ENCODE measurements at places on chromosomes 2 and 18.

DNA sequence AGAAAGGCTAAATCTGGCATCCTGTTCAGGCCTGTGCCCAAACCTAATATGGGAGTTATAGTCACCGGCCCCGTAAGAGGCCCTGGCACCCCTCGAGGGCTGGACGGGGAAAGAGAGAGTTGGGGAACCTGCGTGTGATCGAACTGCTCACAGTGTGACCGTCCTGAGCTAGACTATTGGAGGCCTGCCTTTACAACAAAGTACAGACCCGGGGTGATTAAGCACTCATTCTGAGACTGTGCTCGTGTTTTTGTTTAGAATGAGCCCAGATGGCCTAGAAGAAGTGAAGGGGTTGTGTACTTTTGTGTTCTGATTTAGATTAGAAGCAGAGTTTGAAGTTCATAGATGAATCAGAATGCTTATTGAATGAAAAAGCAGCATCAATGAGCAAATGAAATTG, 115.3 kb downstream of the ACOXL start:
- no peak for DNase-seq

DNA sequence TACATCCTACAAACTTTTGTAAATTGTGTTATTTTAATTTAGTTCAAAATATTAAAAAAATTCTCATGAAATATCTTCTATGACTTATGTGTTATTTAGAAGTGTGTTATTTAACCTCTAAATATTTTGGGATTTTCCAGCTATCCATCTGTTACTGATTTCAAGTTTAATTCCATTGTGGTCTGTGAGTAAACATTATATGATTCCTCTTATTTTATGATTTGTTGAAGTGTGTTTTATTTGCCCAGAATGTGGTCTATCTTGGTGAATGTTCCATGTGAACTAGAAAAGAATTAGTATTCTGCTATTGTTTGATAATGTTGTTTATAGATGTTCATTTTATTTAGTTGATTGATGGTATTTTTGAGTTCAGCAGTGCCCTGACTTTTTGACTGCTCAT, 136.0 kb downstream of the ZNF804A start:
- DNase-seq, result peak; percentile 21

DNA sequence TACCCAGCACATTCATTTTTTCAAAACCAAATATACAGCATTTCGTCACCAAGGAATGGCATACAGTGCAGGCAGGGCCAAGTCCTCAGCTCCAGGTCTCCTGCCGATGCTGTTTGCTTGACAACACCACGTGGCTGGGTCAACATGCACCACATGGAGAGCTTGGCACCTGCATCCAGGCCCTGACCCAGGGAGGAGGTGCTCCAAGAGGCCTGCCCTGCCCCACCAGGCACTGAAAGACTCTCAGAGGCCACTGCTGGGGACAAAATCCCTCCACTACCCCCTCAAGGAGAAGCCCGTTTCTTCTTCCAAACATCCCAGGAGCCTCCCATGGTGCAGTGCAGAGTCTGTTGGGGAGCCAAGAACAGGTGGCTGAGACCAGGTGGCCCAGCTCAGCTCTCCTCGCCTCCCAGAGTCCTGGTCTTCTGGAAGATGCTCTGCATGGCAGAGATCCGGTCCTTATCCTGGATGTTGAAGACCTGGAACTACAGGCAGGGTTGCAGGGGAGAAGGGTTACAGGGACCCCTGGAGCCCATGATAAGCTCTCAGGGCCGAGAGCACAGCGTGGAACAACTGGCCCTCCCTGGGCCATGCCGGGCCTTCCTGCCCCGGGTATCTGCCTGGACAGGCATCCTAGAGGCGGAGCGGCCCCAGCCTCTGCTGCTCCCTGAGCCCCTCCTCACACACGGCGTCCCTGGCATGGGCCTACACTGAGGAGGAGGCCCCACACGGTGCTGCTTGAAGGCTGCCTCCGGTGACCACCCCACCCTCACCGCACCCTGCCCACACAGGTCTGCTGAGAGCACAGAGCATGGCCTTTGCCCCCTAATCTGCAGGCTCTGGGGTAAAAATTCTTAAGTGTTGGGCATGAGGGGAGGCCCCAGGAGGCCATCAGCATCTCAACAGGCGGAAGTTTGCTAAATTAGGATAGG, 9.0 kb downstream of the MAB21L4 start:
- no peak for DNase-seq

- no peak for DNase-seq
Measured at GRCh38 chr2:23209059-23209458, 175.9 kb upstream of the KLHL29 start.

DNA sequence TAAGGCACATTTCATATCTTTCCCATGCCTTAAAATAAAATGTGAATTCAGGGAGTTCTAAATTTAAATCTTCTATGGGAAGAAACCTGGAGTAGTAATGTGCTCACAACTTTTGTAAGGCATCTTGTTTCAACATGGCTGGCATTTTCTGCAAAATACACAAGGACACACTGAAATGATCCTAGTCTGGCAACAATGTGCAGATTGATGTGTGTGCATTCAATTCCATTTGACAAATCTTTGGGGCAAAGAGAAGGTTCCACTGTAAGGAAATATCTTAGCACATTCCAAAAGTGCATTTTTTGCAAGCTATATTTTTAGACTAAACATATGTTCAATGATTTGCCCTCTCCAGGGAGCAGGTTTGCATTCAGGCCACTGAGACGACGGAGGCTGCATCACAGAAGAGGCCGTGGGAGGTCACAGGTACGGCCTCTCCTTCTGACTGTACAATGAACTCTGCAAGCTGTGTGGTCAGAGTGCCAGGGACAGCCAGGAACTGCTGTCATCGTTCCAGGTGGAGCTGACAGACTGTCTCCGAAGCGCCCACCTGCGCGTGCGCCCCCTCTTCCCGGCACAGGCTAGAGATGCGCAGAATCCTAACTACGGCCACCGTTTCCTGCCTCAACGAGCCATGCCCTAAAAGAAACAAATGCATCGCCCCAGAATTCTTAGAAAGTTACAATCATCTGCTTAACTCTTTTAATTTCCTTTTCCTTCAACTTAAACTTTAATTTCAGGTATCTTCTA, 149.2 kb upstream of the POU3F3 start:
- no peak for DNase-seq

GRCh38 chr2:102072741-102073140, 69.8 kb upstream of the IL1R1 start:
- no peak for DNase-seq

DNA sequence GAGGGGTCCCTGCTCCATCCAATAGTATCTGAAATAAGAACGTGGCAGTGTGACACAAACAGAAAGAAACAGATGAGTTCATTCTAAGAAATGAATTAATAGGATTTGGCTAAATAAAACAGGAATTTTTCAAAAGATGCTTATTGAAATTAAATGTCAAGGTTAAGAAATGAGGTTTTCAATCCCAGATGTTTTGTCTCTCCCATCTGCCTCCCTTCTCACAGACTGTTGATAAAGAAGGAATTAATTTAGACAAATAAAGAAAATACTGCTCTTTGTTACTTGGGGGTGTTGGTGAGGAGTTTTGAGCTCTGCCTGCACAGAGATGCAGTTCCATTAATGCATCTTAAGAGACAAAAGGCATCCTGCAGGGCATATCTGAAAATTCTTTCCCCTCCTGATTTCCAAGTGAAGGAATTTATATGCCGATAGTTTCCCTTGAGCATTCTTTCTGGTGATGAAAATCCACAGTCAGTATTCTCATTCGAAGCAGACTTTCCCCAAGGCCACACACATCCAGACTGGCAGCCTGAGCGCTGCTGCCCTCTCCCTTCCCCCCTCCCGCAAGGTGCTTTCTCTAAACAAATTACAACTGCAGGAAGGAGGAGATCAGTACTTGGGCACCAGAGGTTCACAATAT, 385.4 kb upstream of the RND3 start:
- no peak for DNase-seq

GRCh38 chr2:172249334-172249733, 146.6 kb upstream of the DLX2 start:
- no peak for DNase-seq

- no peak for DNase-seq
Measured at GRCh38 chr18:51908598-51908944, 431.4 kb upstream of the DCC start.

DNA sequence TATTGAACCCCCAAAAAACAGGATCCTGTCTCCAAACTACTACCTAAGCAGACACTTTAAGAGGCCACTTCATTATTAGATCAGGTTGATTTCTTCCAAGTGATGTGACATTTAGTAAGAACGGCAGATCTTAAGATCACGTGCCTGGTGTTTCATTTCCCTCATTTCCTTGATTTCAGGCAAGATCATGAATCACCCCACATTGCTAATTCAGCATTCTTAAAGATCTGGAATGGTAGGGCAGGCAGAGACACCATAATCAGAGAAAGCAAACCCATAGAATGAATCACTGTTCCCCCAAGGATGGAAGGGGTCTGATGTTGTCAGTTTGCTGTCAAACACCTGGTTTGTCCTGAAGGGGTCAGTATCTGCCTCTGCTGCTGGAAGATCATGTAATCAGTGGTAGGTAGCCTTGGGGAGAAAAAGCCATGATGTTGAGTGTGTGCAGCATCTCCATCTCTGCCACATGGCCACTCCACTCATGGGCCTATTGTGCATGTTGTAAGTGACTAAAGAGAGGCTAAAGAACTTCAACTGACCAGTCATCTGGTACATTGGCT, 133.9 kb downstream of the ARHGAP15 start:
- DNase-seq, result no peak

- no peak for DNase-seq
Measured at GRCh38 chr2:190182071-190182524, 119.6 kb upstream of the MSTN start.

DNA sequence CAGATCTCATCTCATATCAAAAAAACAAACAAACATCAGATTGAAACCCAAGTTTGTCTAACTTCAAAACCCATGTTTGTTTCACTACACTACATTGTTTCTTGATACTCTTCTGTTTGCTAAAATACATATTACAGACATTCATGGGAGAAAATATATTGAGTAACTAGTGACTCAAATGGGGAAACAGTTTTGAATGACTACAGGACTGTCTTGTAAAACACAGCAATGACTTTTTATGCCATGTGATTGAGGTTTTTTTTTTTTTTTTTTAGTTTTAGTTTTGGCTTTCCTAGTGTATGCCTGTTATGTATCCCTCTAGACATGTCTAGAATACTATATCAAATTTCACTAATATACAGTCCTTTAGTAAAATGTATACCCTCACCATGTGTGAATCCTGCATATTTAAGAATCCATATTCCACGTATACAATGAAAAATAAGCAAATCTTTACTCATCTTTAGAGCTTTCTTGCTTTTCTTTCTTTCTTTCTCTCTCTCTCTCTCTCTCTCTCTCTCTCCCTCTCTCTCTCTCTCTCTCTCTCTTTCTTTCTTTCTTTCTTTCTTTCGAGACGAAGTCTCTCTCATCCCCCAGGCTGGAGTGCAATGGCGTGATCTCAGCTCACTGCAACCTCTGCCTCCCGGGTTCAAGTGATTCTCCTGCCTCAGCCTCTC, 46.6 kb upstream of the SERTAD2 start:
- no peak for DNase-seq

- no peak for DNase-seq
Measured at GRCh38 chr2:226079196-226079595, 679.7 kb downstream of the NYAP2 start.

DNA sequence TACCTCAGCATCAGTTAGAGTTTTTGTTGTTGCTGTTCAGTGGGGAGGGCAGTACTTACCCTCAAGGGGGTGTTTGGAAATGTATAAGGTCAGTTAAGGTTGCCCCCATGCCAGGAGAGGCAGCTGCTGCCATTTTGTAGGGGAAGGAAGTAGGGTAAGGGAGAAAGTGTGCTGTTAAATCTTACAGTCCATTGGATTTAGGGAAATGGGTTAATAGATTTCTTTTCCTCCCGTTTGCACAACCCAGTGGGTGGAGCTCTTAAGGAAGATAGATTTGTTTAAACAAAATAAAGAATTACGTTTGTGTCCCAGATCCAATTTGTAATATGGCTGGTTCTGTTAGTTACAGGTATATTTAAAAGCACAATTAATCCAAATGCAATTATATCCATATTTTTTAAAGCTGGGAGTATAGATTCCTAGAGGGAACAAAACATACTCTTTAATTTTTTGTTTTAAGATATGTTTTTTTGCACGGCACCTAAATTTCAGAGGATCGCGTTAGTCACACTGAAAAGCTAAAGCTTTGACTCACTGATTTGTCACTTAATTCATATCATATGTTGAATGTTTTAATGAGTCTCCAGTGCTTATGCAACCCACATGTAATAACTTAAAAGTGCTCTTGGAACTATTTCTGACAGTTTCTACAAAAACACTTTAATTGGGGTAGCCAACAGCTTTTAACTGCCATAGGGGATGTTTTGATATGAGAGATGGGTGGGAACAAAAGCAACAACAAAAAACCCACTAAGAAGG, 9.0 kb upstream of the CWC22 start:
- peak; percentile 89 for DNase-seq

DNA sequence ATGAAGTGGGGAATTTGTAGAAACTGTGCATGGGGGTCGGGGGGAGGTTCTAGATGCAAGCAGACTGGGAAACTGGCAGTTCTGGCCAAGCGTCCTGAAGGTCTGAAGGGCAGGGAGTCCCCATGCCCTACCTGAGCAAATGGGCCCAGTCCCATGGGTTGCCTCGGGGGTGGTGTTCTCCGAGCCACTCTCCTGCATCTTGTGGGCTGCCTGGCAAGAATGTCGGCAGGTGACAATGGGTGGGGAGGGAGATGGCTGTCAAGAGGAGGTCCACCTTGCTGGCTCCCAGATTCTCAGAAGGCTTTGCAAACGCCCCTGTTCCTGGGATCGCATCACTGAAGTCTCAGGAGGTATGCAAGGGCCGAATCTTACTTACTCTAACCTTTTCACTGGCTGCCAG, 21.3 kb downstream of the INHBB start:
- no peak for DNase-seq

DNA sequence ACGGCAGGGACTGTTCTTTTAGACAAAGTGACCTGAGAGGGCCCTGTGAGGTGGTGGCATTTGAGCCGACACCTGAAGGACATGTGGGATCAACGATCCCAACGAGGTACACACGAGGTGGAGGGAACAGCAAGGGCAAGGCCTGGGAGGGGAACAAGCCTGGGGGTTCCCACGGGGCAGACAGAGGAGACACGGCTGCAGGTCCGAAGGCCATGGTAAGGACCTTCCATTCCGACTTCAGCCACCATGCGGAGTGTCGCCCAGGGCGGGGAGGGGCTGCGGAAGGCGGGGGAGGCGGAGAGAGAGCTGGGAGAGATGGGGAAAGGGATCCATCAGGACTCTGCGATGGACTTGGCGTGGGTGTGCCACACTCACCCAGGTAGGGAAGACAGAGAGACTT, 151.8 kb downstream of the HDAC4 start:
- DNase-seq, result no peak
